ENCODE measurements at places on chromosomes 2 and 18. TPM values are rescaled to one million over a fixed set of nuclear protein-coding genes. Genes with fewer than 3 reads are reported as not detected.

SERPINB13 gene
- not detected for total RNA-seq

GALNT14 gene
- 1.1 TPM for total RNA-seq

NT5DC4 gene
- not detected for total RNA-seq

DNA sequence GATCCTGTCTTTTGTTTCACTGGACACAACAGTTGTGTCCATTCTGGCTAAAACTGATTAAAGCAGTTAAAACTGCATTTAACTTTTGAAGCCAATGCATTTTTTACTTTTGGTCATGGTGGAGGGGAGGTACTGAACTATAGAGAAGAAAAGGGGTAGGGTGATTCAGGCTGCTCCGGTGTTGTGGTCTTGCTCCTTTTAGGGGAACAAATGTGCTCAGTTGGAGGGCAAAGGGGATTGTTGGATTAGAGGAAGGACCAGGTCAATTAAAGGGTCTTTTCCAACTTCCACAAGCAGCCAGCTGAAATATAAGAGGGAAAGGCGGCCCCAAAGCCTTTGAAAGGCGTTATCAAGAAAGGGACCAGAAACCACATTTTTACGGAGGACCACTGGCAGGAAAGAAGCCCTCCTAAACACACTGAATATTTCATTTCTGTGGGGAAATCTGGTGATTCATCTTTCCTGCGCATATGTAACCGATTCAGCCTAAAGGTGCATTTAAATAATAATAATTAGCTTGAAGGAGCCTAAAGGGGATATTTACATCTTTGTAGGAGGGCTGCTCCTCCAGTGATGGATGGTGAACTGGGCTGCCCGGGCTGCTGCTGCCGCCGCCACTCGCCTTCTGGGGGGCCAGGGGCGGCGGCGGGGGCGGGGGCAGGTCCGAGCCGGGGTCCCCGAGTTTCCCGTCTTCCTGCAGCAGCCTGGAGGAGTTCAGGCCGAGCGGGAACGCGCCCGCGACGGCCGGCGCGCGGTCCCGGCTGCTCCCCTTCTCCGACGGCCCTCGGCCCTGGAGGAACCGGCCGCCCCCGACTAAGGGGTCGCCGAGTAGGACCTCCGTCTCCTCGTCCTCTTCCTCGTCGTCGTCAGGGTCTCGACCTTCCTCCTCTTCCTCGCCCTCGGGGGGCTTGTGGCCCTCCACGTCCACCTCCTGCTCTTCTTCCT lies 5.2 kb downstream of the SKOR2 start:
- H3K4me3 ChIP-seq = no peak overlapping the region
- peaks cover 14% of the 10 kb centered on the region for H3K4me1 ChIP-seq
- peaks cover 31% of the 10 kb centered on the region for H3K27me3 ChIP-seq
- H3K27ac ChIP-seq = no peak overlapping the region
- H3K36me3 ChIP-seq = no peaks in the 10 kb centered on the region
- DNase-seq = no peak

- DNase-seq = no peak
- H3K4me1 ChIP-seq = peaks cover 11% of the 10 kb centered on the region
- H3K4me3 ChIP-seq = no peak overlapping the region
- H3K36me3 ChIP-seq = no peaks in the 10 kb centered on the region
- no peak overlapping the region for H3K27ac ChIP-seq
These were observed 82.2 kb upstream of the PNPT1 start for GRCh38 chr2:55775828-55776227.

DNA sequence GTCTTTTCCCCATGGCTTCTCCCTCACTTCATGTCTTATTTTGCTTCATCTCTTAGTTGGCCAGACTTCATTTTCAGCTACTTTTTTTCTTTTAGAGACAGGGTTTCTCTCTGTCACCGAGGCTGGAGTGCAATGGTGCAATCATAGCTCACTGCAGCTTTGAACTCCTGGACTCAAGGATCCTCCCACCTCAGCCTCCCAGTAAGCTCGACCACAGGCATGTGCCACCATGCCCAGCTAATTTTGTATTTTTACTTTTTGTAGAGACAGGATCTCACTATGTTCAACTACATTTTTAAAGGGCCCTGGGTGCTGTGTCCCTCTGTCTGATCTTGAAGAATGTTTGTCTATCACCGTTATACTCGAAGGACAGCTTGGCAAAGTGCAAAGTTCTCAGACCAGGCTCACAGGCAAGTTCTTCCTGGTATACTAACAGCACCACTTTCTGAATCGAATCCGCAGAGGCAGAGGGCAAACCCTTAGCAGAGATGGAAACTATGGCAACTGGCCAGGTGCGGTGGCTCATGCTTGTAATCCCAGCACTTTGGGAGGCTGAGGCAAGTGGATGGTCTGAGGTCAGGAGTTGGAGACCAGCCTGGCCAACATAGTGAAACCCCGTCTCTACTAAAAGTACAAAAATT lies 60.9 kb downstream of the SOWAHC start:
- no peaks in the 10 kb centered on the region for H3K27me3 ChIP-seq
- peak; percentile 50 for DNase-seq
- no peaks in the 10 kb centered on the region for H3K36me3 ChIP-seq
- H3K27ac ChIP-seq = peak overlapping the region; percentile 54
- no peak overlapping the region for H3K4me3 ChIP-seq

- DNase-seq = no peak
- H3K36me3 ChIP-seq = no peaks in the 10 kb centered on the region
- peak overlapping the region; percentile 22 for H3K27ac ChIP-seq
- H3K4me1 ChIP-seq = peaks cover 41% of the 10 kb centered on the region
- no peak overlapping the region for H3K4me3 ChIP-seq
These were observed 123.5 kb downstream of the INHBB start for GRCh38 chr2:120469426-120469825.

DNA sequence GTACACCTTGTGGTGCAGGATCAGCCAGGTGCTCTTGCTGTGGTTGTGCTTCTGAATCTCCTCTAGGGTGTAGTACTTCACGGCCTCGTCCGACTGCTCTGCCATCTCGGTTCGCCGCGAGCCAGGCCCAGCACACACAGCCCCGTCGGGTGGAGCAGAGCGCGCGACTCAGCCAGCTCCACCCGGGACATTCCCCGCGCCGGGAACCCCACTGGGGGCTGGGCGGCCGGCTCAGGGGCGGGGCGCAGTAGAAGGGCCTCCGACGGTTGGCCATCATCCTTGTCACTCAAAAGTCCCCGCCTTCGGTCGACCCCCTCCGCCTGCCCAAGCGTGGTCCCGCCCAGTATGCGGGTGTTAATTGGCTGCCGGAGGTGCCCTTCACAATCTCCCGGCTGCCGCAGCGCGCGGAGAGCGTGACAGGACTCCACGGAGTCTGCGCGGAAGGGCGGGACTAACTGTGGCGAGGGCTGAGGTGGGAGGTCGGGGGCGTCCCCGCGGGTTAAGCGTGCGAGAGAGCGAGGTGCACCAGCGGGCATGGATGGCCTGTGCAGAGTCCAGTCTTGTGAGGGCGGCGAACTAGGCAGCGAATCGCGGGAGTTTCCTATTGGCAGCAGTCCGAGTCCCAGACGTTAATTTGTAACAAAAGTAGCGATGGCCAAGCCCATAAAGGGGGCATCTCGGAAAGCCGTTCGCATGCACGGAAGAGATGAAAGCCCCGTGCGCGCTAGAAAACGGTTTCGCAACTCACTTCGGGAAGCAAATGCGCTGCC lies at the start of gene CYB5A:
CYB5A (minus strand) TSS at position 193 of the 770 bp plus-strand sequence; CDS start at position 105, 88 bp downstream.
- peak within 1 kb of the TSS; percentile 30 for H3K27ac ChIP-seq
- no peaks in the 10 kb centered on the region for H3K27me3 ChIP-seq
- no peaks in the 10 kb centered on the region for H3K36me3 ChIP-seq
- peak within 1 kb of the TSS; percentile 72 for H3K4me3 ChIP-seq
- peaks cover 10% of the 10 kb centered on the region for H3K4me1 ChIP-seq
- peak; percentile 98 for DNase-seq

GRCh38 chr2:195610717-195611116 lies 46.3 kb upstream of the SLC39A10 start:
- no peak overlapping the region for H3K4me3 ChIP-seq
- H3K27me3 ChIP-seq = no peaks in the 10 kb centered on the region
- DNase-seq = no peak
- H3K27ac ChIP-seq = no peak overlapping the region
- no peaks in the 10 kb centered on the region for H3K36me3 ChIP-seq

DNA sequence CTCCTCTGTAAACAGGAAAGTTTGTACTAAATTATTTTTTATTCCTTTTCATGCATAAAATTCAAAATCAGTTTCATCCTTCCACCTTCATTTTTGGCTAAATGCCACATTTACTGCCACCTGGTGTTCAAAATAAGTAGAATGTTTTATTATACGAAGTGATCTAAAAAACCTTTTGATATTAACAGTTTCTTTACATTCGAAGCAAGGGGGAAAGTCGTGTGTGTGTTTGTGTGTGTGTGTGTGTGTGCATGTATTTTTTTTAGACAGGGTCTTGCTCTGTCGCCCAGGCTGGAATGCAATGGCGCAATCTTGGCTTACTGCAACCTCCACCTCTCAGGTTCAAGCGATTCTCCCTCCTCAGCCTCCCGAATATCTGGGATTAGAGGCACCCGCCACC lies 9.0 kb upstream of the SCN9A start:
- no peak overlapping the region for H3K27ac ChIP-seq
- no peaks in the 10 kb centered on the region for H3K4me1 ChIP-seq
- DNase-seq = no peak
- no peaks in the 10 kb centered on the region for H3K36me3 ChIP-seq

DNA sequence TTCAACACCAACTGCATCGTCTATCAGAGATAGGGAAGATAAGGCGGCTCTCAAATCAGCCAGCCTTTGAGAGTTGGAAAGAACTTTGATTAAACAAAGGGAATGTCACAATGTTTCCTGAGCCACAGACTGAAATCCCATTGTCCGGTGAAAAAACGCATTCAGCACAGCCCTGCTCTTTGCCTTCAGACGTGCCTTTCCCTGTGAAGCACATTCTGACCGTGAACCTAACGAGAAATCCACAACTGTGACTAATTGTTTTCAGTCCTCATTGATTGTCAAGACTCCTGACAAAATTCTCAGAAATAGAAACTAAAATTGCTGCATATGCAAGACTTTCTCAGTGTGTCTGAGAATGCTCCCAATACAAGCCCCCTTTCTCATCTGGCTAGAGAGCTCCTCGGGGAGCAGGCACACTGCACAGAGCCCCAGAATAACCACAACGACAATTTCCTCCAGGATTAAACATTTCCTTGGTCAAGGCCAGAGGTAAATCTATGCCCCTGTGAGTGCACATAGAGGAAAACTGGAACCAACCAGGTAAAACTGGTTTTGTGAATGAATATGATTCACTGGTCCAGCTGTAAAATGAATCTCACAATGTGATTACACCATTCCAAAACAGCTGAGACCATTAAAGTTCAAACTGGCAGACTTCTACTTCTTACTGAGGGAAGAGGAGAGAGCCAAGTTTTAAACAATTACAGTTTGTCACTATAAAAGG lies 561.9 kb upstream of the ID2 start:
- no peak for DNase-seq
- no peaks in the 10 kb centered on the region for H3K27me3 ChIP-seq
- no peak overlapping the region for H3K4me3 ChIP-seq
- H3K36me3 ChIP-seq = no peaks in the 10 kb centered on the region

DNA sequence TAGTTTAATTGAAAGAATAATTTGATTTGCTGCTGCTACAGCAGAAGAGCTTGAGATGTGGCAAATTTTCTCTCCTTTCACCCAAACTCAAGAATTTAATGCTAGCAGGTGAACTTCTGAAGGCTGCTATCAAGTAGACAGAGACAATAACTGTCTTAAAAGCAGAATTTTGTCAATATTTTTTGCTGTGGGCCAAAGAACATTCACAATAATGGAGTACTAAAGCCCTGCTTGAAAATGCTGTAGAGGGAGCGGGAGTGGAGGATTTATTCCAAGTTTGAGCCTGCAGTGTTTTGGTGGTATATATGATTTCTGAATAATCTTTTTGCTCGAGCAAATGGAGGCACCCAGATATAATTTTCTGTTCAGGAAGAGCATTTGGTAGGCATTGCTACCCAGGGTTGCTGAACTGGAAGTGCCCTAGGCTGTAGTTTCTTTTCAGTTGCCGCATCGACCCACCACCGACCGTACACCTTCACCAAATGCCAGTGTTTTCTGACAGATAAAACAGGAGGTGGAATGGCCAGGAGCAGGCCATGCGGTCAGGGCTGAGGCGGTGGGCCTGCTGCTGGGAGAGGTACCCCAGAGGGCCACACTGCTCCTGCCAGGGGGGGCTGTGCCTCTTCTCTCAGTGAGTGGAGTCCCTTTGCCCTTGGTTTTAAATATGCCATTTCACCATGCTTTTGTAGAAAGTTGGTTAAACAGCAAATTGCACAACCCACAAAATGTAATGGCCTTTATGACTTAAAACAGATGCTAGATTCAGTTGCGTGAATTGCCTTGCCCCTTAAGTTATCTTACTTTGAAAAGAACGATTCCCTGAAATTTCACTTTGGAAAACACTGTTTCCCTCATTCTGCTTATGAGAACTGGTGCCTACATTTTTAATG lies 36.4 kb downstream of the TSHZ1 start:
- peak overlapping the region; percentile 29 for H3K4me3 ChIP-seq
- DNase-seq = no peak
- peak overlapping the region; percentile 48 for H3K27ac ChIP-seq
- peaks cover 7% of the 10 kb centered on the region for H3K4me1 ChIP-seq
- H3K27me3 ChIP-seq = no peaks in the 10 kb centered on the region

- no peak for DNase-seq
- H3K27ac ChIP-seq = no peak overlapping the region
- peaks cover 14% of the 10 kb centered on the region for H3K36me3 ChIP-seq
- H3K4me3 ChIP-seq = no peak overlapping the region
- H3K4me1 ChIP-seq = no peaks in the 10 kb centered on the region
These were observed 48.2 kb downstream of the COL4A4 start for GRCh38 chr2:227115761-227116160.

- DNase-seq = no peak
- no peaks in the 10 kb centered on the region for H3K27me3 ChIP-seq
- no peak overlapping the region for H3K4me3 ChIP-seq
These were observed 22.4 kb downstream of the FOSL2 start for GRCh38 chr2:28415010-28415409.
